Uterus (tissue), 4 donors: ENCODE measurements at places on chromosomes 3 and 15. TPM values are rescaled to one million over a fixed set of nuclear protein-coding genes. Genes with fewer than 3 reads are reported as not detected.

DNA sequence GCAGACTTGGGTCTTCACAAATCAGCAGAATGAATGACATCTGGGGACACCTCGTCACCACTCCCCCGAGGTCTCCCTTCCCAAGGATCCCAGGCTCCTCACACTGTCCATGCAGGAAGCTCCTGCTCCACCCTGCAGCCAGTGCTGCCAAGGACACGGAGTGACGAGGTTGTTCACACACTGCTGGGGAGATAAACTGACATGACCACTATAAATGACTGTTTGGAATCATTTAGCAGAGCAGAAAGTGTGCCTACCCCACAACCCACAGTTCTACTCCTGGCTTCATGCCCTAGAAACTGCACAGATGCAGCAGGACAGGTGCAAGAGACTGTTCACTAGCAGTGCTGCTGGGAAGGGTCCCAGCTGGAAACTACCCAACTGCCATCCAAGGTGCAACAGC is 19.7 kb upstream of the PRSS50 start:
- no peak for DNase-seq

KNL1 gene
- total RNA-seq: 0.26 TPM

DNA sequence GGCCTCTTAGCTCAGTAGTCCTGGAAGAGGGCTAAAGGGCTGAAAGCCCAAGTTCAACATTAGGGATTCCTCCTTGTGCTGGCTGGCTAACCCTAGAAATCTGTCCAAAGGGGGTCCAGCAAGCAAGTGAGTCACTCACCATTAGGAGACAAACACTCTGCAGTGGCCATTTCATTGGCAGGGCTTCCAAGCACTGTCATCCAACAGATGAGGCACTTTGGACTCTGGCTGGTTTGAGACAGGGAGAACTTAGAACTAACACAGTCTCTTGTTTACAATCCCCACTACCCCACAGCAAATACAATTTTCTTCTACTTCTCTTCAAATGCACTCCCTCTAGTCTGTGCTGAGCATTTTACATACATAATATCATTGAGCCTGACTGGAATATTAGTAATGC is 10.1 kb upstream of the WNT5A start:
- no peak for DNase-seq

TRH gene
- not detected for total RNA-seq

GRCh38 chr15:44710236-44711095 is 657 bp downstream of the PATL2 start:
- no peak for DNase-seq
